ENCODE measurements at places on chromosomes 3 and 15.

DNA sequence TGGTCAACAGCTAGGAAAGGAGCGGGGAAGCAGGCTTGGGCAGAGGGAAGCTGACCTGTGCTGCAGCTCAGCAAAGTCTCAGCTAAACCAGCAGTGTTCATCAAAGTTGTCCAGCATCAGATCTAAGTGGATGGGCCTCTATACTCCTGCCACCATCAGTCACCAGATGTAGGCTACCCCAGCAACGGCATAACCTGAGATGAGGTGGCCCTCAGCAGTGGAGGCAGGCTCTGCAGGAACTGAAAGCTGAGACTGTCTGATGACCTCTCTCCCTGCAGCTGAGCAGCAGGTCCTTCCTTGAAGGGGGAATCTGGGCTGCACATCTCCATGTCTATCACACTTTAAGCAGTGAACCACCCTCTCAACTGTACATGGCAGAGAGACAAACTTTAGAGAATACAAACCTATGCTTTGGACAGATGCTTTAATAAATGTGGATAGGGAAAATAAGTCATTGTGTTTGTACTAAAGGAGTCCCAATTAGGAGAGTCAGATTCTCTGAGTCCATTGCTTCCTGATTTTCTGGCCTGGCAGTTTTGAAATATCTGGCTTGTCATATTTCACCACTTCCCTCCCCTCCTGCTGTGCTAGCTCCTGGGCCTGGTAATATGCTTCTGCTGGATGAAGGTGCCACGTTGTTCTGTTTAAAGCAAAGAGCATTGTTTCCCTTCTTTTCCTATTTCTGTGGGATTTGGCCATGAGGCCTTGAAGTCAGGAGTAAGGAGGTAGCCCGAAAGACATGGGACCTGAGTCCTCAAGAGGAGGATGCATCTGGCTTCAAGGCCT, 11.1 kb upstream of the PSTPIP1 start:
- no peak for DNase-seq

- DNase-seq: no peak
These were observed 7.5 kb upstream of the PHLDB2 start for GRCh38 chr3:111851511-111851954.

GRCh38 chr3:48919215-48920138, 835 bp downstream of the ARIH2 start:
- peak; percentile 9 for DNase-seq

DNA sequence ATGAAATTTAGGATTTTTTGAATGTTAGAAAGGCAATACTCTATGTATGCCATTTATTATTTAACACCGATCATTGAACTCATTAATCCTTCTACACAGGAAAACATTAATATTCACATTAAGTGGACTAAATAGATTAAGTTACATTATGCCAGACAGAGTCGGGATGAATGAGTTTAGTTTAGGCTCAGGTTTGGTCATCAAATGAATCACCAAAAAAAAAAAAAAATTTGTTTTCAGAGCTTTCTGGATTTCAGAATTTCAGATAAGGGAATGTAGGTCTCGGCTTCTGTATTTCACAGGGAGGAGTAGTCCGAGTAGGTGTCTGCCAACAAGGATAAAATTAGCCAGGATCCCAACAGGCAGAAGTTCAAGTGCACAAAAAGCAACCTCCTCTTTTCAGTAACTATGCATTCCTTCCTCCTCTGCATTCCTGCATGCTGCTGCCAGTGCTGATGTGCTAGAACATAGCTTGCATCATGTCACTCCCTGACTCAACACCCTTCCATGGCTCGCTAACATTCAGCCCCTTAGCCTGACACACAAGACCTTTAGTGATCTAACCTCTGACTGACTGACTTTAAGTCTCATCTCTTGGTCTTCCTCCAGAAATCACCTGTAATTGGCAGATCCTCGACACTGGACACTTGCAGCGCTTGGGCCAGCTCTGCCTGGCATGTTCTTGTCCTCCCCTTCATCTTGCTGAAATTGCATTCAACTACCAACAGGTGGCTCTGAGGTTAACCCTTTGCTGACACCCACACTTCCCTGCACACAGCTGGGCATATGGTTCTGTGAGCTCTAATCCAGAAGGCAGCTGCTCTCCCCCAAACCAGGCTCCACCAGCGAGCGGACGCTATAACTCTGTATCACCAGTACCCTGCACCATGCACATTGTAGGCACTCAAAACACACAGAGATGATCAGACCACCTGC, 145.4 kb upstream of the PROK2 start:
- DNase-seq: peak; percentile 5

- DNase-seq: no peak
These were observed 299.5 kb downstream of the CADM2 start for GRCh38 chr3:85258326-85258725.

DNA sequence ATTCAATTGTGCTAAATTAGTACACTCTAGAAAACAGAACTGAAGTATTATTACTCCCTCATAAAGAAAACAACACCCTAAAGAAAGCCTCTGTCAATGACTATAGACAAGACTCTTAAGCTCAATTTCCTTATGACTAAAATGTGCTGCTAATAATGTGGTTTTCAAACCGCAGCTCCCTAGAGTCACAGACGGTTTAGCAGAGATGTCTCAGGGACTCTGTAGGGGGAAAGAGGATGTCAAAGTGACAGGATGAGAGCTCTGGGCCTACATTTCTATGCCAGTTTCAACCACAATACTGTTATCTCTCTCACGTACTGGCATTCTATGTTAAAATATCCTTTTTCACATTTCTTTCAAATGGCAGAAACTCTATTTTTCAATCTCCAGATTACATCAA, 37.6 kb upstream of the WDR49 start:
- no peak for DNase-seq

DNA sequence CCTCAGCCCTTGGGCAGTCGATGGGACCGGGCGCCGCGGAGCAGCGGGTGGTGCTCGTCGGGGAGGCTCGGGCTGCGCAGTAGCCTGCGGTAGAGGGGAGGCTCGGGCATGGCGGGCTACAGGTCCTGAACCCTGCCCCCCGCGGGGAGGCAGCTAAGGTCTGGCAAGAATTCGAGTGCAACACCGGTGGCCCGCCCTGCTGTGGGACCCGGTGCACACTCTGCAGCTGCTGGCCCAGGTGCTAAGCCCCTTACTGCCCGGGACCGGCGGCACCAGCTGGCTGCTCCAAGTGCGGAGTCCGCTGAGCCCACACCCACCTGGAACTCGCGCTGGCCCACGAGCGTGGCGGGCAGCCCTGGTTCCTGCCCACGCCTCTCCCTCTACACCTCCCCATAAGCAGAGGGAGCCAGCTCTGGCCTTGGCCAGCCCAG, 377.7 kb upstream of the RBMS3 start:
- no peak for DNase-seq

- DNase-seq: no peak
These were observed 726.4 kb upstream of the SGO1 start for GRCh38 chr3:20912406-20912805.

GRCh38 chr3:195052939-195053338, 218.0 kb downstream of the XXYLT1 start:
- no peak for DNase-seq

DNA sequence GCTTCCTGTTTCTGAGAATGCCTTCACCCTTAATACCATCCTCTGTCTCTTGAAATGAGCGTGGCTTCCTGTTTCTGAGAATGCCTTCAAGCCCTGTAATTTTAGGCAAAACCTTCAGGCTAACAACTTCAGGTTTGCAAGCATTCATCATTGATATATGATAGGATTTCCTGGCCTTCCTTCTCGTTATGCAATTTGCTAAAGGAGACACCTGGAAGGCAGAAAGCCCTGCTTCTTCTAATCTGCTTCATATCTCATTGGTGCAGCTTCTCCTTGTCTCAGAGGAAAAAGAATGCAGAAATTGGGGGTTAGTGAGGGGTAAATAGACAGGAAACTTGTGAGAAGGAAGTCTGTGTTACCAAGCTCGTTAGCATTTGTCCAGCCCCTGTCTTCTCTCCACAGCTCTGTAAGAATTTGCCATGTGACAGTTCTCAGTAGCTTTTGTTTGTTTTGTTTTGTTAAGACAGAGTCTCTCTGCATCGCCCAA, 7.3 kb downstream of the ARL6IP5 start:
- no peak for DNase-seq
